ENCODE measurements at places on chromosomes 3 and 15.

GRCh38 chr15:41930221-41930866, 36.5 kb upstream of the SPTBN5 start:
- peak; percentile 89 for DNase-seq

DNA sequence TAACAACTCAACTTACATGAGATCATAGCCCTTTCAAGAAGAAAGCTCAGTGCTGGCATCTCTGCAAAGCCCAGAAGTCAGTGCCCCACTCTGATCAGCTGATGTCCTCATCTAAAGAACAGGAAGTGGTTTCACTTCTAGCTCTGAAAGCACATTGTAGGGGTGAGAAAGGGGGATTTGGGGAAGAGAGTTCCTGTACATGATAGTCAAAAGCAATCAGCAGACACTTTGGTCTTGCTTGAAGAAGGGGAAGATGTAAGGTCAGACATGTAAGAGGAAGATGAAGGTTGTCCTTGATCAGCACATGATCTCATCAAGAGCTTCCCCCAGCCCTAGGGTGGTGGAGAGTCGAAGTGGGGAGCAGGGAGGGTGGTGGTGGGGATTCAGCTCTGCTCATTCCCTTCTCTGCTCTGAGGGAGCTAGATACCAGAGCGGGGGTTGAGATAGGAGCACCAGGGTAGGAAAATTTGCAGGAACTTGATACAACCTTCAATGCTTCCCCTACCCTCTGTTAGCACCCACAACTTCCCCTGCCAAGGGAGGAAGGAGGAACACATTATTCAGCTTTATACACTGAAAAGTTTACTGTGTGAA, 76.4 kb upstream of the ETV5 start:
- no peak for DNase-seq

DNA sequence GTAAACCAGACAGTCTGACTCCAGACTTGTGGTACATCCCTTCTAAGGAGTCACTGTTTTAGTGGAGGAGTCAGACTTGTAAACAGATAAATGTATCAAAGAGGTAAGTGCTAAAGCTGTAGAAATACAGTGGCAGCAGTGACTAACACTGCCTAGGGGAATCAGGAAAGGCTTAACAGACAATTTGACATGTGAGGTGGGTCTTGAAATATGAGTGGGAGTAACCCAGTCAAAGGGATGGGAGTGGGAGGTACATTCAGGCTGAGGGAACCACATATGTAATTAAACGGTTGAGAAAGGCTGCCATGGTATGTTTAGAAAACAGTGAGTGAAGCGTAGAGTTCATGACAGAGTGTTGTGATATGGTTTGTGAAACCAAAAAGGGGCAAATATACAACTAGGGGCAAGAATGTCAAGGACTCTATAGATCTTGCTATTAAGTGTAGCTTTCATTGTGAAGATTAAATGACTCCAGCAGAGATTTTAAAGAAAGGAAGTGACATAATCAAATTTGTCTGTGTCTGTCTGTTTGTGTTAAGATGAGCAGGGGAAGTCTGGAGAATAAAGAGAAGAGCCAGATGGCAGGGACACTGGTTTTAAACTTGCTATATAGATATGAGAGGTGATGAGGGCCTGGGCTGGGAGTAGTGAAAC, 11.2 kb upstream of the ALCAM start:
- no peak for DNase-seq

GRCh38 chr3:43786526-43787305, 96.0 kb downstream of the ABHD5 start:
- DNase-seq = no peak

- DNase-seq = no peak
Measured at GRCh38 chr3:16323737-16324136, 58.7 kb downstream of the OXNAD1 start.

GRCh38 chr3:29280404-29281093, at the start of gene RBMS3:
Gene RBMS3 (plus strand): TSS chr3:29281071.
- peak; percentile 88 for DNase-seq

GRCh38 chr3:16496008-16496407, 17.5 kb downstream of the RFTN1 start:
- DNase-seq = no peak

GRCh38 chr3:77319711-77320110, 279.8 kb downstream of the ROBO2 start:
- peak; percentile 16 for DNase-seq

DNA sequence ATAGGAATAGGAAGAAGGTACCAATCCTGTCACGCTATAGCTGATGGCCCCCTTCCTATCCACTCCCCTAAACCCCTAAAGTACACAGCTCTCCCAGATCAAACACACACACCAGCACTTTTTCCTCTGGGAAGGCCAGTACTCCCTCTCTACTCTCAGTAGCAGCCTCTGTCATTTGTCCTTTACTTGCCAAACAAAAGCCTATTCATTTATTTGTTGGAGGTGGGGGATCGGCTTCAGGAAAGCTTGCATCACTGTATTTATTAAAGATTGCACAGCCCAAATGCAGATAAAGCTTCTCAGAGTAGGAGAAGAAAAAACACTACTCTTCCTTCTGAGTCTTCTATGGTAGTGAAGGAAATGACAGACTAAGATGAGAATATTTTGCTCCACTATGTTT, 429.7 kb upstream of the RASGRP1 start:
- DNase-seq = no peak

DNA sequence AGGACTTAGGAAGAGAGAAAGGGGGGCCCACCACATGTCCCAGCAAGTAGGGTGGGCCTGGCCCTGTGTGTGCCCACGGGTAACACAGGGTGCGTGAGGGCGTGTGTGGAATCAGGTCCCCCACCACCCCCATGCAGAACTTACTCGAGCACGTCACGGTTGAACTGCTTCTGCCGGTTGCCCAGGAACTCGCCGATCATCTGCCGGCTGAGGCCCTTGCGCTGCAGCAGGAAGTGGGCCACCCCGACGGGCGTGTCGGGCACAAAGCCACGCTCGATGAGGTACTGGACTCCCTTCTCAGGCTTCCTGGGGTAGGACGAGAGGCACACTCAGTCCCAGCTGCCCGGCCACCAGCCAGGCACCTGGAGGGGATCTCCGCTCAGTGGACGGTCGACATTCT, 83.1 kb upstream of the RPL32 start:
- no peak for DNase-seq

- DNase-seq = no peak
Measured at GRCh38 chr3:57354768-57355167, 62.3 kb upstream of the ASB14 start.

DNA sequence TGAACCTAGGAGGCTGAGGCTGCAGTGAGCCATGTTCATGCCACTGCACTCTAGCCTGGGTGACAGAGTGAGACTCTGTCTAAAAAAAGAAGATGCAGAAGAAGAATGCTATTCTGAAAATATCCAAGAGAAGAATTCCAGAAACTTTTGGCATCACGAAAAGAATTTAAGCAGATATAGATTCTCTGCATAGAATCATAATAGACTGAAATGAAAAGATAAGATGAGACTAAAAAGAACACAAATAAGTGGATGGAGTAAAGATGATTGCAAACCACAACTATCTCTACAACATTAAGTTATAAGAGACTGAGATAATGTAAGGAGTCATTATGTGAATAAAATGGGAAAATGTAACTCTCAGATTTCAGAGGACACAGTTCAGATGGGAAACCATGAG, 140.7 kb upstream of the TMC3 start:
- DNase-seq = no peak

DNA sequence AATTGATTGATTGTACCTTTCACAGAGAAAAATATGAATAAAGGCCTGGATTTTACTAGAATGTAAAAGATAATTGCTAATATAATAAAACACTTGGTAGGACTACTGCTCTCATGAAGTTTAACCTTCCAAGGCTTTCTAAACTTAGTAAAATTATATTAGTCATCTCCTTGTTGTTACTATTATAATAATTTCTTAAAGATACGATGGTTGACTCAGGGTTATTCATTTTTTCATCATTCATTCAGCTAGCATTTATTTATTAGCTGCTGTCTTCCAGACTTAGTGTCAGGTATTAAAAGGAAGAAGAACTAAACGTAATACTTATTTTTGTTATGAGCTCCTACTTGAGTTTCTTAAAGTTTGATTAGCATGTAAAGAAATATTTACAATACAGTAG, 771.6 kb upstream of the NR2F2 start:
- no peak for DNase-seq

DNA sequence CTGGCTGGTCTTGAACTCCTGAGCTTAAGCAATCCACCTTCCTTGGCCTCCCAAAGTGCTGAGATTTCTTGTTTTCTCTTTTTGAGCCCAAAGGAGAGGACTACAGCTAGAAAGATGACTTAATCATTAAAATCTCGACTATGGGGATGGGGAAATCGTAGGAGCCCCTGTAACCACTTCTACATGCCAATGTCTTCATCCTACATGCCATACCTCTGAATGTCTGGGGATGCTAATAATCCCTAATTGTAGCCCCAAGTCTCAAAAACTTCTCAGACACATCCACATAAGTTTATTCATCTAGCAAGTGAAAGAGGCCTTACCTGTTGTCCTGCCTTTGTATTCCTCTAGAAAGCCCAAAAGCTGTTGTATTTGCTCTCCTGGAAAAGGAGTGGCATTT, 3.7 kb upstream of the RHOV start:
- no peak for DNase-seq

DNA sequence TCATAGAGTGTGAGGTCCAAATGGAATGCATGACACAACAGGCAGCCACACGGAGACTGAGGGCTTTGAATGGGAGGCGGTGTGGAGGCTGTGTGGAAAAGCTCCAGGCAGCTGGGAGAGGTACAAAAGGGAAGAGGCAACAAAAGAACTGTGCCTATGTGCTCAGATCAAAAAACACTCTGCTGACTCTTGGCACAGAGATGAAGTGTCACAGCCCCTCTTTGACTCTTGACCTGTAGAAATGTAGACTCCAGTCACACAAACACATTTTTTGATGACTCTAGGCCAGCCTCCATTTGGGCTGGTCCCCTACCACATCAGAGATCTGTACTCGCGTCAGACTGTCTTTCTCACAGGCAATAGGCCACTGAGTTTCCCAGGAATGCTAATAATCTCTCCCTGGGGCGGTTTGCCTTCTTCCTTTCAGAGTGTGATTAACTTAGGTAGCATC, 456.0 kb downstream of the TUSC7 start:
- DNase-seq = no peak

DNA sequence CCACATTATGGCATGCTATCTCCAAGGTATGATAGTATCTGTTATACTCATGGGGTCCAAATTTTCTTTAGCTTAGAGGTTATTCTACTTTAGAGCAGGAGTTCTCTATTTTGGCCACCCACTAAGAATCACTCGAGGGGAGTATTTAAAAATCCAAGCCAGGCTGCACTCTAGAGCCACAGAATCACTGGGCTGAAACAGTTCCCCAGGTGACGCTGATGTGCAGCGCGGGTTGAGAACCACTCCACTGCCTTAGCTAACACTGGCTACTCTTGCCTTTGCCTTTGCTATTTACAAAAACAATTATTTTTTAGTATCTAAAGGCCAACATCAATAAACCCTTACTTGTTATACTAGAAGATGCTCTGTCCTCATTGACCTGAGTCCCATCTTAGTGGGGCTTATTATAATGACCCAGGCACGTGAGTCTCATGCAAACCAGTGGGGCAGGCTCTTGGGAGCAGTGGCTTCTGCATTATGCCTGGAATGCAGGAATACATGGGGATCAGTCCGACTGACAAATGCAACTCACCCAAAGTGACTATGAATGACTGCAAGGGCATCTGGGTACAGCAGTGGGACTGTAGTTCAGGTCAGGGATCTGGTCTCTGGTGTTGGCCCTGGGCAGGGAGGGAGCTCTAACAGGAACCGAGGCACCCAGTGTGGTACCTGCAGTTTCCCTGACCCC, 21.7 kb upstream of the CGNL1 start:
- DNase-seq = no peak

DNA sequence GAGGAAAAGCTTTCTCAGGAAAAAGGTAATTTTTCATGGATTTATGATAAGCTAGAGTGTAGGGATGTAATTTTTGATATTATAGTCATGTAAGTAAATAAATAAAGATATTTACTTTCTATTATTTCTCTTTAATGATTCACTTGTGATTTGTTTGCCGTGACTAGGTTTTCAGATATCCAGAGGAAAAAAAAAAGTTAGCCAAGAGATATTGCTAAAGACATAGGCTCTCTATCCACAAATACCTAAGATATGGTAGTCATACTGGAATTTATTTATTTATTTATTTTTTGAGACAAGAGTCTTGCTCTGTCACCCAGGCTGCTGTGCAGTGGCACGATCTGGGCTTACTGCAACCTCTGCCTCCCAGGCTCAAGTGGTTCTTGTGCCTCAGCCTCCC, 59.9 kb downstream of the AP4E1 start:
- no peak for DNase-seq

DNA sequence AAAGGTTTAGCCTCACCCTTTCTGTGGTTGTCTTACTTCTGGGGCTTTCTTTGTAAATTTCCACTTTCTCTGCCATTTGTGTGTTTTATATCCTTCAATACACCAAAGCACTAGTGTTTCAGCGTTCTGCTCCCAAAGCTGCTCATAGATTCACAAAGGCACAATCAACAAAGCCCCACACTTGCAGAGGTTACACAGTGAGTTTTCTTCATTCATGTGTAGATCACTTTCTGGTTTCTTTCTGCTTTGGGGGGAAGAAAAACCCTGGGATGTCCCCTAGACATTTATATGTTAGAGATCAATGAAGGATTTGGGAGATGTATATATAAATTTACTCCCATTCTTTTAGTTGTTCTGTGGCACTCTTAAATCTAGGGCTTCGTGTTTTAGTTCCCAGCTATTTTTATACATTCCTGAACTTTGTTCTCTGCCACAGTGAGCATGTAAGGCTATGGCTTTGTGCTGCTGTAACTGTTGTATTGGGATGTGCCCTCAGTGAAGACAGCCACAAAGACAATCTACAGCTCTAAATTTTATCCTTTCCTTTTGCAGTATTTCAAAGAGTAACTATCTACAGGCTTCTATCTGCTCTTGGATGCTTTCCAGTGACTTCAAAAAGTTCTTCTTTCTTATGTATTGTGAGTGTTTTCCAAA, 636.5 kb downstream of the ZBBX start:
- DNase-seq = no peak

DNA sequence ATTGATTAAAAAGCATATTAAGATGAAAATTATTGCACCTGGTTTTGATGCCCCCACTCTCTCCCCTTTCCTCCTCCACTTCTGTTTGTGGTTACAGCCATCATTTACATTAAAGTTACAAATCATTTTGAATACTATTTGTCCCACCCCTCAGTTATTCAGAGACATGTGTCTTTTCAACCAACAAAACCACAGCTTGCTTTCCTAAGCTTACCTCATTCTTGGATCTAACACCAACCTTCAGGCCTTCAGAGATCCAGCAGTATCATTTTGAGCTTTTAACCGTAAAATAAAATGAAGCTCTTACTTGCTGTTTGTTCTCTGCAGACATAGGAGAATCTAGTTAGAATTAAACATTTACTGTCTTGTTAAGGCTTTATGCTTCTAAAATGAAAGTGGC, 4.7 kb downstream of the PXYLP1 start:
- DNase-seq = no peak

GRCh38 chr3:99532246-99532645, 106.1 kb upstream of the COL8A1 start:
- DNase-seq = peak; percentile 84

GRCh38 chr3:169083163-169083562, 580.3 kb downstream of the MECOM start:
- no peak for DNase-seq

- DNase-seq = peak; percentile 60
Measured at GRCh38 chr3:138051947-138052802, 42.2 kb downstream of the CLDN18 start.

- DNase-seq = peak; percentile 22
Measured at GRCh38 chr3:14467814-14468620, 65.6 kb downstream of the SLC6A6 start.

GRCh38 chr3:126416943-126417342, 22.2 kb downstream of the CFAP100 start:
- no peak for DNase-seq

- DNase-seq = peak; percentile 65
Measured at GRCh38 chr3:66442254-66443117, 58.3 kb downstream of the LRIG1 start.

- DNase-seq = peak; percentile 62
Measured at GRCh38 chr15:69092159-69092558, 68.3 kb upstream of the GLCE start.
